Aorta (tissue), 5 donors: ENCODE measurements at places on chromosomes 7 and 10. TPM values are rescaled to one million over a fixed set of nuclear protein-coding genes. Genes with fewer than 3 reads are reported as not detected.

DNA sequence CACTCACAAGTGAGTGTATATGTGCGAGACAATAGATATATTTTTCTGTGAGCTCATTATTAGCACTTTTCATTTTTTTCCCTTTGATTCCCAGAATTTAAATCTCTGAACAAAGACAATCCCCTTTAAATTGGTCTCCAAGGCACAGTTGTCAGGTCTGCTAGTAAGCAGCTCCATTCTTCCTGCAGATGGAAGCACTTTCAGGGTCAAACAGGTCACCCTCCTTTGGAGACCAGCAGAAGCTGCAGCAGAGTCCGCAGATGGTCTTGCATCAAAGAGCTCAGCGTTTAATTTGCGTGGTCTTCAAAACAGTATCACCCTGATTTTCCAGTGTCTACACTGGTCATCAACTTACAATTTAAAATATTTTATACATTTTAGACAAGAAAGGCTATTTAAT lies 543.8 kb downstream of the ARL4A start:
- no peak for DNase-seq

GRCh38 chr7:7323352-7323751 lies 141.0 kb downstream of the C1GALT1 start:
- no peak for DNase-seq

DNA sequence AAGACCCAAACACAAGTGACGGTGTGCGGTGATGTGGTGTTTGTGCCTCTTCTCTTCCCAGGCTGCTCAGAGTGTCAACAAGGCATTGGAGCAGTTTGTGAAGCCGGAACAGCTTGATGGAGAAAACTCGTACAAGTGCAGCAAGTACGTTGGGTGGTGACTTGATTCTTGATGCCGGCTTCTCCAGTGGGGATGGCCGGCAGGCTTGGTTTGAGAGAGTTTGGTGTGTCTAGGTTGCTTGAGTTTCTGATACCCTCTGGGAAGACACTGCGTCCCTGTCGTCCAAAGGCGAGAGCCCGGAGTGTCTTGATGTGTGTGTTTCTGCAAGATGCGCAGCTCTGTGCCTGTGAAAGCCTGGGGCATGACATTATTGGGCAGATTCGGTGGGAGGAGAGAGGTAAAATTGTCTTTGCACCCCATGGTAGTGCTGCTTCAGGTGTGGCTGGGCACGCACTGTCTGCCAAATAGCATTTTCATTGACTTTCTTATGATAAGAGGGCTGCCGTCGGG lies 111.8 kb downstream of the ANKRD61 start:
- no peak for DNase-seq

DNA sequence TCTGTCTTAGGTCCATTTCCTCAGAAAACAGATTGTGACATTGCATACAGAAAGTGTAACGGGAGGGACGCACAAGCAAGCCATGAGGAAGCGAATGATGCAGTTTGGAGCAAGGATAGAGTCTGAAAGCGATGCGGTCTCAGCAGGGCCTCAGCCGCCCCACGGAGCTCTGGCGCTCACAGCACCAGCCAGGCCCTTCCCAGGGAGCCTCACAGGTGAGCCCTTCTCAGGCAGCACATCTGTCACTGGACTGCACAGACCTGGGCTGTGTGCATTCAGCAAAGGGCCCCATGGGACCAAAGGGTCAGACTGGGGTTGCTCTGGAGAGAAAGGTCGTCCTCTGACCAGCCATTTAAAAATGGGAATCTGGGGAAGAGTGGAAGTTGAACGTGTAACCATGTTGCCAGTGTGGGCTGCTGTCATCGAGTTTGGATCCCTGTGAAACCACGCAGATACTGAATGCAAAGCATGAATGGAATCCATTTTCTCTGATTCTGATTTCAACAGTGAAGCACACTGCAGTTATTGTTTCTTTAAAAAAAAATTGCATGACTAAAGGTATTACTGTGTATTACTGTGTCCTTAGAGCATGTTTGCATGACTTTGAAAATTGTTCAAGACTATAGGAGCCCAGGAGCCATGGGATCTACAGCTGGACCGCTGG lies 350.0 kb upstream of the AKR1E2 start:
- no peak for DNase-seq

- no peak for DNase-seq
These were observed 391.4 kb downstream of the NRG3 start for GRCh38 chr10:82266438-82266837.

GRCh38 chr7:71135663-71136062 lies 3.7 kb downstream of the GALNT17 start:
- no peak for DNase-seq

DNA sequence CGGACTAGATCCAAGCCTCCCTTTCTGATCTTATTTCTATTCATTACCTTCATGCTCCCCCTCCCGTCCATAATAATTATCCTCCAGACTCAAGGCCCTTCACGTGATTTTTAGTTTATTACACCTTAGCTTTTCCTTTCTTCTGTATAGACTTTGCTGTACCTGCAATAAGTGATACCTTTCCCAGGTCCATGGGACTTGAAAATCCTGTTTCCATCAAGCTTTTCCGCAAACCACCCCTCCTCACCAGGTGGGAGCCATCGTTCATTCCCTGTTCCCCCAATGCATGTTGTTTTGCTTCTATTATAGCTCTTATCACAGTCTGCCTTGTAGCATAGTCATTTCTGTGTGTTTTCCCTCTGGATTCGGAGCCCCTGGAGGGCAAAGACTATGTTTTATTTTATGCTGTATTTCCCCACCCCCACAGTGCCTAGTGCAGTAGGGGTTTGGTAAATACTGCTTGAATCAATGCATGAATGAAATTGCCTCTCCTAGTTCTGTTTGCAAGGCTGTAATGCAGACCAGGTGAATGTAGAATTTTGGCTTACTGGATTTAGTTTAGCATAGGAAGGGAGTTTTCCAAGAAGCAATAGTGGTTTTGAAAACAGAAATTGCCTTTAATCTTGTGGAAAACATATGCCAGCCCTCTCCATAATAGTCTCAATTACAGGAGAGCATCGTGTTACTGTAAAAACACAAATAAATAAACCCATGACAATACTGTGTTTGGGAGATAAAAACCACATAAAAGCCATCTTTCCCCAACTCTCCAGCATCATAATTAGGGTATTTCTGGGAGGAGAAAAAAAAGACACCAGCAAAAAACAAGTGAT lies 213.4 kb downstream of the AUTS2 start:
- no peak for DNase-seq

DNA sequence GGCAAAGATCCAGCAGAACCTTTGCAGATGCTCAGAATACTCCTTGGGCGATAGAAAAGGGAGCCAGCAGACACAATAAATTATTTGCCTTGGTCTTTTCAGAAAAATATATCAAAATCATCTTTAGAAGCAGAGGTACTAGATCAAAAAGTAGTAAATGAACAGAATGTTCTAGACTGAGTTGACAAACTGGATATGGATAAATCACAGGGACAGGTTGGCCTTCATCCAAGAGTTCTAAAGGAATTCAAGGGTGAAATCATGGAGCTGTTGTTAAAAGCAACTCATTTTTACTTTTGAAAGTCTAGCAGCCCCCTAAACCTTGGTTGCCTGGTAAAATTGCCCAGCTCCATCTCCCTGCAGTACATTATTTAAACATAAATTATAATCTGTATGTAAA lies 99.1 kb downstream of the PLCE1 start:
- no peak for DNase-seq

DNA sequence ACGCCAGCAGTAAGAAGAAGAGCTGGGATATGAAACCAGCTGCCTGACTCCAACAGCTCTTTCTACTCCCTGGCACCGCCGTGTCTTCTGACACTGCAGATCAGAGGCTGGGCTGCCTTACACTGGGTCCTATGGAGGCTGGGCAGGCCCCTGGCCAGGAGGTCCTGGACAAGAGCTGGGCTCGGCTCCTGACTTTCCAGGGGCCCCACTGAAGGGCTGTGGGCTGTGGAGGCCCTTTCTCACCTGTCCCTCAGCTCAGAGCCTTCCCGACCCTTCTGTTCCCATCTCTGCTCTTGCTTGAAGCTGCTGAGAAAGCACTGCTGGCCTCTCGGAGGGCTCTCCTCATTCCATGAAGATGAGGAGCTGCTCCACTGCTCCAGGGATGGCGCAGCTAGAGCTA lies 85.9 kb upstream of the UNC5B start:
- no peak for DNase-seq

DNA sequence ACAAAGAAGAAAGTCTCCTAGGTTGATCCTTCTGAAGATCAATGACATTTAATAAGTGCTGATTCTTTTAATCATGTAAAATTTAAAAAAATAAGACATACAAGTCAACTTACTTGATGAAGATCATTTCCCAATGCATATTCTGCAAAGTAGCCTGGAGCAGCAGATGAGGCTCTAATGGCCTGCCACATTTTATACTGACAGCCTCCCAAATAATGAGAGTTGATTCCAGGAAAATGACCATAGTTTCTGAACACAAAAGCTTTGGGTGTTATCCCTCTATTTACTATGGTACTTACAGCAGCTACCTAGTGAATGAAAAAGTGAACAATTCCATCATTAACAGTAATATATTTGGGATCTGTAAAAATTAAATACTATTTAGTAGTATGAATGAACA lies 31.4 kb upstream of the NRCAM start:
- no peak for DNase-seq

DNA sequence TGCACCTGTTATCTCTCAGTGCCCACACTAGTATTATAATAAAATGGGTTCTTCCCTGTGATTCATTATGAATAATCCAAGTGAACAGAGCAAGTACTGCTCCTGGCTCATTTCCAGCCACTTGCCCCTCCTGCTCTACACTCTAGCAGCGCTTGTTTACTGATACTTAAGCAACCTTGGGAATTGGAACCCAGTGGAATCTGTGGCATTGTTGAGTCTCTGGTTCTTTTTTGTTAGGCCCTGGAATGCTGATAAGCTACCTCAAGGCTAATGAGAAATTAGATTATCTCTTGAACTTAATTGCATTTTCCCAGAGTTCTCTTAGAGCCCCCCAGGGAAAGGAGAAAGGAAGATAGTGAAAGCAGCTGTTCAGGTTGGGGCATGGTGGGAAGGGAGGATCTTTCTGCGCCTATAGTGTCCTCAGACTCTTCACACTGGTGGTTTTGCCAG lies 34.0 kb downstream of the PRKAR2B start:
- no peak for DNase-seq

DNA sequence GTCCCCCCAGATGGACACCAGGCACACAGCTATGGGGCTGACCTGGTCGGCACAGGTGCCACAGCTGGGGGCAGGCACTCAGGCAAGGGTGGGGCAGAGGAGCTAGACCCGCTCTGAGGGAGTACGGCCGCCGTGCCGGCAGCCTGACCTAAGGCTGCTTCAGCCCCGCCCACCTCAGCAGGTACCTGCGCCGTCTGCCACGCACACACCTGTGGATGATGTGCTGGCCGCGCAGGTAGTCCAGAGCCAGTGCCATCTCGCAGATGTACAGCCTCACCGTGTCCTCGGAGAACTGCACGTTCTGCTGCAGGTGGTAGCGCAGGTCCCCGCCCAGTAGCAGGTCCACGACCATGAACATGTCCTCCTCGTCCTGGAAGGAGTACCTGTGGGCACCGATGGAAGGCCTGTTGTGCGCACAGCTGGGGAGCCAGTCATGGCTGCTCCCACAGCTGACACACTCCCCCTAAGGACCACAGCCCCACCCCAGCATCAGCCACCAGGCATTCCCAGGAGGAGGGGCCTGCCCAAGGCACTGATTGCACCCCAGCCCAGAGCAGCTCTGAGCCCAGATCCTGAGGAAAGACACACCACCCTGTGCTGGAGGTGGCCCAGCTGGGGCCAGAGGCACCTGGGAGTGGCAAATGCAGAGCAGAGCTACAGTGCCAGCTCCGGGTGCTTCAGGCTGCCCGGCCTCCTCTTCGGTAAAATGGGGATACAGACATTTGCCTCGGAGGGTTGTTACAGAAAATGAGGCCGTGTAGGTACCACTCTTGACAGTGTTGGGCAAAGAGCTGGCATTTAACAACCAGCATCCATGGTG lies 40.0 kb downstream of the DPYSL4 start:
- no peak for DNase-seq

DNA sequence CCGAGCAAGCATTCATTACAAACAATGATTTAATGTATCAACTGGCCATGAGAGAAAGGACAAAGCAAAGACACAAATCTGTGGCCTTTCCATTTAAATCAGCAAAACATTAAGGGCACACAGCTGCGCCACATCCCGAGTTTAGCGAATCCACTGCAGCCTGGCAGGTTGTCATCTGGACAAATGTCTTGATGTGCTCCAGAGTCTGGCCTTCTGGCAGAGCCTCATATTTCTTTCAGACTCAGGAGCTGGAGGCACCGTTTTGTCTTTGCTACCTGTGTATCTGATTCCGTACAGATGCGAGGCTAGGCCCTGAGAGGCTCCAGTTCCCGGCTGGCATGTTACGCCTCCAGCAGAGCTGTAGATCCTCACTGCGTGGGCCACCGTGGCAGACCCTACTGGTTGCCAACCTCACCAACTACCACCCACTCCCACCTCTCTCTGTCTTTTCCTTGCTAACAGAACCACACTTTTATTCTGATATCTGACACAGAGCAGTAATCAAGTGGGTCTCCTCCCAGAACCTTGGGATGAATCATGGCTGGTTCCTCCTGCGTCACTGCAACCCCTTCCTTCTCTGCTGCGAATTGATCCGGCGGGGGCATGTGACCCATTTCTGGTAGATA lies 40.9 kb upstream of the EFCAB10 start:
- DNase-seq = no peak

DNA sequence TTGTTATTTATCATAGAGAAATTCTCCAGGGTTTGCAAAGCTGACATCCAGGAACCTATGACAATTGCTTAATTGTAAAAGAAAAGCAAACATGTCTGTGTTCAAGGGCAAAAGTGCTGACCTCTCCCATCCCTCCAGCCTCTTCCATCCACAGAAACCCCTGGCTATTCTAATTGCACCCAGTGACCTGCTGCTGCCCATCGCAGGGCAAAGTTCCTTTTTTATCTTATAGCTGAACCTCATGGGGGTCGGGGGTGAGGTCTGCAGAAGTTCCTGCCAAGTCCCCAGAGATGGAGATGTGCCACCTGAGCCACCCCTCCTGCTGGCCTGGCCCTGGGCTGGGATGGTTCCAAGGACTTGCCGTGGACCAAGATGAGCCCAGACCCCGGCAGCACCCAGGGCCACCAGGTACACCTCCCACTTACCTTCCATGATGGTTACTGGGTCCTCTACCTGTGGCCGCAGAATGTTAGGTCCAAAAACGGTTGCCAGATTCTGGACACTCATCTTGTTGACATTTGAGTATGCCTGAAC lies 146.5 kb downstream of the MAPK8 start:
- peak; percentile 22 for DNase-seq

GRCh38 chr10:76984559-76985443 lies 652.8 kb downstream of the KCNMA1 start:
- DNase-seq = peak; percentile 71

The REEP3 gene
- total RNA-seq = 74.3 TPM

The ELMO1 gene
- total RNA-seq = 38.8 TPM

The RTKN2 gene
- total RNA-seq = 0.29 TPM

The CHAT gene
- total RNA-seq = not detected

The TWIST1 gene
- 8.5 TPM for total RNA-seq

The KAZALD1 gene
- 12.4 TPM for total RNA-seq

The FGL2 gene
- total RNA-seq = 208 TPM
